ENCODE measurements at places on chromosomes 11 and 22.
A peak's percentile ranks its signal among the peaks of the same experiment; 100 is the strongest.

GRCh38 chr11:64334764-64335735 lies 5.0 kb upstream of the CCDC88B start:
- DNase-seq = no peak

DNA sequence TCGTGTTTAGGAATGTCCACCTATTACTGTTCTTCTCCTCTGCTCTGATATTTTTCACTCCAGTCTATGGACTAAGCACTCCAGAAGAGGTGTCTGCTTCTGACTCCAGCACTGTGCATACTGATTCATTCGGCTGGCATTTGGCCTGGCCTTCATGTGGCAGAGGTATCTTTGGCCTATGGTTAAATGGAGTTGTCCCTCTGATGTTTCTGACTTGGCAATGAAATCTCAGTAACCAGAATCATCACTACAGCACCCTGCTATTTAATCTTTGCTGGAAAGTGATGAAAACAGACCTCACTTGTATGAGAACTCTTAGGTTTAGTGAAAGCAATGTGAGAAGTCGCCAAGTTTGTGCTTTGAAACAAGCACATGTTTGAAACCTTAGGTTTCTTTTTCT lies 155.2 kb downstream of the MAML2 start:
- no peak for DNase-seq

DNA sequence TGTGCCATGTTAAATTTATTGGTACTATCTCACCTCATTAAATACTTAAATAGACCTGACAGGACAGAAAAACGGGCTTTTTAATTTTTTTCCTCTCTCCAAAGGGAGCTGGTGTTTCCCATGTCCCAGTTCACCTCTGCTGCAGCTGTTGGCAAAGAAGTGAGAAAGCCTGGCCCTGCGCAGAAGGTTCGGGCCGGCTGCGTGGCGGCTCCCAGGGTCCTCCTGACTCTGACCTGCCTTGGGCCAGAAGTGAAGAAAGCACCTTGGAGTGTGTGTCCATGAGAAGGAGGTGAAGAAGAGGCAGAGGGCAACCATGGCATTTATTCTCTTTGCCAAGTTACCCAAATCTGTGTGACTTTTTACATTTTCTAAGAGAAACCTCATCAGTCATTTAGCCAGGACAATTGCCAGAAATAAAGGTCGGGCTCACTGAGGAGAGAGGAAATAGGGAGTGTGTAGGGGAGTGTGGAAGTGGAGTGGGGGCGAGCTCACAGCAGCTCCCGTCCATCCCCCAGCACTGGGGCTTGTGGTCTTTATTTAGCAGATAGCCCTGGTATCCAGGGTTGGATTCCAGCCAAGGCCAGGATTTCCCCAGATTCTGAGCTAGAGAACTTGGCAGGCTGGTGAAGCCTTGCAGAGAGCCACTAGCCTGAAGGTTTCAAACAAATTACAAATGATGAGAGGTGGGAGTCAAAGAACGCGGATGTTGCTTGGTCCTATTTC lies 102.4 kb upstream of the CADM1 start:
- DNase-seq = no peak

DNA sequence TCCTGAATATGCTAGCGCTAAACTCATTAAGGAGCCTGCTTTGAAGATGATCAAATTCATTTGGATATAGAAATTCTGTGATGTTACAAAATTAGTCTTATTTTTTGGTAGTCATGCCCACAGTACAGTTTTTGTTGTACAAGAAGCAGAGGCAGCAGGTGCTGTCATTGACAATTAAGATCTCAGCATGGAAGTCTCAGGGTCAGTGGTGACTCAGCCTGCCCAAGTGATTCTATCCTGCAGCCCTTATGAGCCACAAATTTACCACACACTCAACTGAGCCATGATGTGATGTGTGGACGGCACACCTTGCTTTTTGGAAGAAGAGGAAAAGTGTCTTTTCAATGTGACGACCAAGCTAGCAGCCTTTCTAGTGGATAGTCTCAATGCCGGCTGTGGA lies 153.6 kb upstream of the SORL1-AS1 start:
- DNase-seq = no peak

- no peak for DNase-seq
These were observed 10.3 kb upstream of the POLA2 start for GRCh38 chr11:65251476-65251875.

DNA sequence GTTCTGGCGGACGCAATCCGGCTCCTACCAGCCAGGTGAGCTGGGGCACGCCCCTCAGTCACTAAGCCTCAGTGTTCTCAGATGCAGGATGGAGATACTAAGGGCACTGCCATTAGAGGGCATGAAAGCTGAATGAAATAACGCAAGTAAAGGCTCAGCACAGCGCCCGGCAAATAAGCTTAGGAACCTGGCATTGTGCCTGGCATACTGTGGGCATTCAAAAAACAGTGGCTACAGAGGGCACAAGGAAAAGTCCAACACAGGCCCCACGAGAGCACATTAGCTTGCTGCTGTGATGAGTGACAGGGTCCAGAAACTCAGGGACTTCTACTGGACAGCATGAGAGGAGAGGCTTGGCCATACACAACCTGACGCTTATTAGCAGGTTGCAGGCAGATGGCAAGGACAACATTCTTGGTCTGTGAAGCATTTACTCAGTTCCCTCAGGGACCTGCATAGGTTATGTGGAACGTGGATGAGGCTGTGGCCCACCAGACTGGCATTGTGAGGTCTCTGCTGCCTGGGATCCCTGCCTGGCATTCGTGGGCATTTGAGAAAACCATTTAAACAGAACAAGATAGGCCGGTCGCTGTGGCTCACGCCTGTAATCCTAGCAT lies 12.2 kb downstream of the TXN2 start:
- DNase-seq = no peak

GRCh38 chr11:74749127-74749964 lies 697 bp downstream of the RNF169 start:
- no peak for DNase-seq

DNA sequence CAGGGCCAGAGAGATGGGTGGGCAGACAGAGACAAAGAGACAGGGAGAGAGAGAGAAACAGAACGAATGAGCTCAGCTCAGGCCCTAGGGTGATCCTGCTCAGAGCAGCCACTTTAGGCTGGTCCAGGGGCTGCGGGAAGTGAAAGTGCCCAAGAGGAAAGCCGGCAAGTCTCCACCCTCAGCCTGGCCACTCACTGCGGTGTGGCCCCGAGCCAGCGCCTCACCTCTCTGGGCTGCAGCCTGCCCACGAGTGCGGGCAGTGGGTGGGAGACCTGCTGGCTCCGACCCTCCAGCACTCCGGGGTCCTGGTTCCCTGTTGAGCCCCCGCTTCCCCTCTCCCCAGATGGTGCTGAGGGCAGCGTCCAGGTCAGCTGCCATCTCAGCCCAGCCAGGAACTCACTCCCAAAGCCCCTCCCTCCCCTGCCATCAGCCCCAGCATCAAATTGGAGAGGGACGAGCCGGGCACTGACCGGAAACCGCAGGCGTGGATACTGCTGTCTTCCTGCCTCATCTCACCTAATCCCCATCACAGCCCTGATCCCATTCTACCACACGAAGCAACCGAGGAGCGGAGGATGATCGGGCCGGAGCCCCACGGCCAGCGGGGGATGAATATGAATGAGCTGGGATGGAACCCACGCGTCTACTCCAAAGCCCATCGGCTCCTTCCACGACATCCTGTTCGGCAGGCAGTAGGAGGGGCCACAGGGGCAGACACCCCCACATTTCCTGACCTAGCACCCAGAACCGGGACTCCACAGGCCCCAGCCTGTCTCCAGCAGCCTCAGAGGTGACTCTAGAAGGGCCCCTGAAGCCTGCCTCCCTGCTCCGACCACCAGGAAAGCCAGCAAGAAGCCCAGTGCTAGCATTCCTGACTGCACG lies 16.9 kb downstream of the ELFN2 start:
- DNase-seq = no peak

DNA sequence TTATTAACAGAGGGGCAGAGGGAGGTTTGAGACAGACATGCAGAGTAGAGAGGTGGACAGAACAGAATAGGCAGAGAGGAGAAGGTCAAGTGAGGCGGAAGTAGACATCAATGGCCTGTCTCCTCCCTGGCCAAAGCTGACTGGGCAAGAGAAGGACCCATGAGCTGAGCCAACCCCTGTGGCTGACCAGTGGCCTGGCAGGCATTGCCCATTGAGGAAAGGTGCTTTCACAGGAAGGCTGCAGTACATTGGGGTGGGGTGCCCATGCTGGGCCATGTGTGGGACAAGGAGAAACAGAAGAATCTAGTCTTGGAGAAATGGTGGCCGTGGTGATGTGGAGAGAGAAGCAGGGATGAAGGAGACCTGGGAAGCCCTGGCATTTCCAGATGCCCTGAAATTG lies 76.0 kb downstream of the MYEOV start:
- no peak for DNase-seq

- DNase-seq = no peak
These were observed 377.7 kb downstream of the TENM4 start for GRCh38 chr11:79062814-79063762.

DNA sequence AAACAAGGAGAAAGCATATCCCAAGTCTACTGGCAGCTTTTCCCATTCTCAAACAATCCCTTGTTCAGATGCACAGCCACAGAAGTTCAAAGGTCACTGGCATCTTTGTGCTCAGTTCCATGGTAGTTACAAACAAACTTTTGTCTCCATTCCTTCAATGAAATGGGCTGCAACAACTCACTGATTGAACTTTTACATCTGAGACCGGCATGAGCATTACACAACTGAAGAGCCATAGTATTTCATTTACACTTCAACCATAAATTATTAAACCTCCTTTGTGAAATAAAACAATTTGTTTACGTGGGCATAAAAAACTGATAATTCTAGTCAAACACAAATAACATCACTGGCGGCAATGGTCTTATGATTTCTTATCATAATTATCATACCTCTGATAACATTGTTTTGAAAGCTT lies 67.8 kb upstream of the ARHGAP32 start:
- no peak for DNase-seq

GRCh38 chr11:28860893-28861292 lies 752.7 kb downstream of the METTL15 start:
- DNase-seq = no peak

DNA sequence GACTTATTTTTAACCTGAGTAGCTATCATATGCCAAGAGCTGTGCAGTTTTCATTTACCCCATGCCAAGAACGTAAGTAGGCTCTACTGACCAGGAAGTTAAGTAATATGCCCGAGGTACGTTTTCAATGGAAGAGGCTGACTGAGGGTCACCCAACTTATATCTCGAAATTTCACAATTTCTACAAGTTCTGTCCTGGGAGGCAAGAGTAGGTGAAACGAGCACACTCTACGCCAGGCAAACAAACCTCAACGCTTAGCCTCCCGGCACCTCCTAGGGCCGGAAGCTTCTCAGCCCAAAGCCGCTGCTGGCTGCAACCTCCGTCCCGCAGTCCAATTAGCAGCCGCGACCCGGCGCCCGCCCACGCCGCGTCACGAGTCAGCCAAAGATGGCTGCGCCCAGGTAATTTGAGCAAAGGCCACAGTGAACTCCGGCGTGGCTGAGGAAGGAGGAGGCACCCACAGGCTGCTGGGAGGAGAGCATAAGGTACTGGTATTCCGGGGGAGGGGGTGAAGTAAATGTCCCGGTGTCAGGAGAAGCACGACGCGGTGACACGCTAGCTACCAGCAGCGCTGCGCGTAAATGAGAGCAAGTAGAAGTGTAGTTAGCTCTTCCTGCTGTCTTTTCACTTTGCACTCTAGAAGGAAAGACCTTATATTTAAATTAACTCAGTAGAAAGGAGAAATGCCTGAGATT lies at the start of gene TMEM126A:
TSS of gene TMEM126A (plus strand) at position 364 of the 696 bp plus-strand sequence. CDS start 2,289 bp downstream, outside the sequence.
- DNase-seq = peak; percentile 23

DNA sequence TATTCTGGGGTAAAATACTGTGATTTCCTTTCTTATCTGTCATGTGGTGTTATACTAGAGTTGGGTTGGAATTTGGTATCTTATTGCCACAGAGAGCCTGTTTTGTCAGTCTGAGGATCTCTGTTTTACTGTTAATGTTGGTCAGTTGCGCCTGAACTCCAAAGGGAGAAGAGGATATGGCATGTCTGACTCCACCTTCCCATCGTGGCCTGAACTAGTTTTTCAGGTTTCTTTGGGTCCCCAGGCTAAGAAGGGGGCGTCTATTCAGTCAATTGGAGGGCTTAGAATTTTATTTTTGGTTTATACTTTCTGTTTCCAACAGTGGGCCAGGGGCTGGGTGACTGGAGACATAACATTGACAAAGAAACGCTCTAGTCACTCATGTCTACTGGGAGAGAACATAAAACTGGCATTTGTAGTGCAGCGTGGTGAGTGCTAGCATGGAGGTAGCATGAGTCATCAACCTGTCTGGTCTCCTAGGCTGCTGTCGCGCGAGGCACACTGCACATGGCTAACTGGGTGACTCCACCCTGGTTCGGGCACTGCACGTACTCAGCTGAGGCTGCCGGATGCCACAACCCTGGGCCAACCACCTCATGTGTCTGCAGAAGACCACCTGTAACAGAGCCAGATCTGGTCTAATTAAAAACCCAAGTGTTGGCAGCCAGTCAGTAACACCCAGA lies 120.1 kb upstream of the OR9Q1 start:
- DNase-seq = no peak

DNA sequence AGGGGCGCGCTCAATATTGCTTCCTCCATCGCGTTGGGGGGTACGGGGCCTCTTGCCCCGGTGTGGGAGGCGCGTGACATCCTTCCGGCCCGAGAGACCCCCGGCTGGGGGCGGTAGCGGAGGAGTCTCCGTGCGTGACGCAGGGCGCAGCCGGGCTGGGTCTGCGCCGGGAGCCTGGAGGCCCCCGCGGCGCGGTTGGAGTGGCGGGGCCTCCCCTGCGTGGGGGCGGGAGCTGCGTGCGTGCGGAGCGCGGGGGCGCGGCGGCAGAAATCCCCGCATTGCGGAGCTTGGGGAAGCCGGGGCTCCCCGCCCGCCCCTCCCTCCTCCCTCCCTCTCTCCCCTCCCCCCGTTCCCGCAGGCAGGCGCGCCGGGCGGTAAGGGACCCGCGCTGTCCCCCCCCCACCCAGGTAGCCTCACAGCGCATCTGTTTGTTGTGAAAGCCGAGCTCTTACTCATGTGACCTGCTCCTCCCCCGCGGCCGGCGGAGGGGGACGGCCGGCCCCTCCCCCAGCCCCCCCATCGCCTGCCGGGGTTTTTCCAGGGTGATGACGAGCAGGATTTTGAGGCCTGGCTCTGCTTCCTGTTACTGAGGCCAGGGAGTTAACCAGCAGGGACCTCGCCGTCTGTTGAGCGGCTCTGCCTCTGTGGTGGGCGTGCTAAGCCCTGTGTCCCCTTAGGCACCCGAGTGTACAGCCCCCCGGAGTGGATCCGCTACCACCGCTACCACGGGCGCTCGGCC lies 1.6 kb downstream of the PIM3 start:
- no peak for DNase-seq

- no peak for DNase-seq
These were observed 47.0 kb downstream of the STIM1 start for GRCh38 chr11:3902441-3902840.

- no peak for DNase-seq
These were observed 86.9 kb downstream of the UBASH3B start for GRCh38 chr11:122742301-122743018.
